HuH-7 (cell line): ENCODE measurements at places on chromosomes 5 and 9.

DNA sequence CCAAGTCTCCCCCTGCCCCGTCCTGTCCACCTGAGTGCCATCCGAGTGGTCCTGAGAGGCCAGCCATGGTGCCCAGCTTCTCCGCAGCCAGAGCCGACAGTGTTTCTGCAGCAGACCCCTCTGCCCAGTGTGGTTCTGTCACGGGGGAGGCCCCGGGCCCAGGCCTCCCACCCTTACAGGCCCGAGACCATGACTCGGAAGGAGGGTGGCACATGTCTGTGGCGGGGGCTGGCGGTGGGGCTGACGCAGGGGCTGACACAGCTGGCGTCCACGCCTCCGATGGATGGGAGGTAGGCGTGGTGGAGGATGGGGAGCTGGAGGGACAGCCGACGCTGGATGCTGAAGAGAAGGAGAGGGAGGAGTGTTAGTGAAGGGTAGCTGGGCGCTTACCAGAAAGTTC, 35.0 kb upstream of the TBC1D2 start:
- DNase-seq: no peak

DNA sequence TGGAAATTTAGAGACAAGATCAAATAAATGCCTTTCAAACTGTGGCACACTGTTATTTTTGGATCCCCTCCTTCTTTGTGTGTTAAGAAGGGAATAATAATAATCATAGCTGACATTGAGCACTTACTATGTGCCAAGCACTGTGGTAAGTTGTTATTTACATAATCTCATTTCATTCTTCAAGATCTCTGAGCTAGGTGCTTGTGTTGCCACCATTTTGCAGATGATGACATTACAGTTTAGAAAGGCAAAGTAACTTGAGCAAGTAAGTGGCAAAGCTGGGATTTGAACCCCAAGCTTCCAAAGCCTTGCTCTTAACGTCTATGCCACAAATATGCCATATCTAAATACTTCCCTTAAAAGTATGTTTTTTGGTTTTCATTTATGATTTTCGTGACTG, 121.8 kb upstream of the TMEM161B start:
- DNase-seq: no peak

DNA sequence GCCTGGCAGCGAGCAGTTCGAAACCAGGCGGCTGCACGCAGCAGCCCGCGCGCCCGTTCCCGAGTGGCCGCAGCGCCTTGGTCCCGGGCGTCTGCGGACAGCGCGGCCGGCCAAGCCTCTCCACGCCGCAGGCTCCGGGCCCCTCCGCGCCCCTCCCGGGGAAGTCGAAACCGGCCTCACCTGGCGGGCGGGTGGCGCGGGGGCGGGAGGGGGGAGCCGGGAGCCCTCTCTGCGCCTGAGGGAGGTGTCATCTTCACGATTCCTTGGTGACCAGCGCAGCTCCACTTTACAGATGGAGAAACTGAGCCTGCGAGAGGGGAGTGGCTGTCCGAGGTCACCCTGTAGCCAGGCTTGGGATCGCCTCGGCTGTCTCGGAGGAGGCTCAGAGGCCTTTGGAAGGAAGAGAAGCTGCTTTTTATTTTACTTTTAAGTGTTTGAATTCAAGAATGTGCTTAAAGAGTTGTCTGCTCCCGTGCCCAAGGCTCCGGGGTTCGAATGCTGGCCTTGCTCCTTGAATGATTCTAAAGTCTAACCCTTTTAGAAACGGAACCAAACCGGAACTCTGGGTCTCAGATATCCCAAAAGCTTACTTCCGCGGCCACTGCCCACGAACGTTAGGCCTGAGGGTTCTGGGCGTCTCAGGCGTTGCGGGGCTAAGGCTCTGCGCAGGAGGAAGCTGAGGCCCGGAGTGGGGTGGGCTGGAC, 662 bp downstream of the SUSD3 start:
- no peak for DNase-seq

- no peak for DNase-seq
Measured at GRCh38 chr5:2805080-2805479, 53.6 kb upstream of the IRX2 start.

- DNase-seq: no peak
Measured at GRCh38 chr9:16688814-16689213, 181.7 kb downstream of the BNC2 start.

- DNase-seq: peak; percentile 67
Measured at GRCh38 chr5:149878371-149878770, 66.2 kb downstream of the PDE6A start.

GRCh38 chr5:65394087-65394486, 87.6 kb downstream of the ADAMTS6 start:
- DNase-seq: peak; percentile 19

- DNase-seq: no peak
Measured at GRCh38 chr5:62212648-62213047, 93.4 kb upstream of the KIF2A start.

DNA sequence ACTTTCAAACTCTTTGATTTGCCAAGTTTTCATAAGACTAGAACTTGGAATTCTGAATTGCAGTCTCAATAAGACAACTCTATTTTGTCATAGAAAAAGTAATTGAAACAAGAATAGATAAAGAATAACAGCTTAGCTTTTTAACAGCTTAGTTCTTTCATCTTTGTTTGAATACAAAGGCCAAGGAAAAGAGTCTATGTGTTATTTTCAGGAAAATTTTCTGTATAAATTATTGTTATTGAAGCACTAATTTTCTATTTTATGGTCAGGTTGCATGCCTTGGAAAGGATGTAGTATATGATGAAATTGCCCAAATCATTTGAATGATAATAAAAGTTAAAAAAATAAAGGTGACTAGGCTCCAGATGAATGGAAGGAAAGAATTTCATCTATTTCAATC, 25.2 kb upstream of the SPRY4 start:
- DNase-seq: no peak

DNA sequence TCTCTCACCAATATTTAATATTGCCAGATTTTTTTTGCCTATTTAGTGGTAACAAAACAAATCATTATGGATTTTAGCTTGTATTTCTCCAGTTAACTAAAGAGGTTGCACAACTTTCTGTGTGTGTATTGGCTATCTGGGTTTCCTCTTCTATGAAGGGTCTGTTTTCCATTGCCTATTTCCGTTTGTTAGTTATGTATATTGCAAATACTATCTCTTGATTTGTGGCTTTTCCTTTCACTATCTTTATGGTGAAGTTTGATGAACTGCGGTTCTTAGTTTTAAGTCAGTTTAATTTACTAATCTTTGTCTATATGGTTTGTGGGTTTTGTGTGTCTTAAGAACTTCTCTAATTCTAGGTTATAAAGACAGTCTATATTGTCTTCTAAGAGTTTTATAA, 136.3 kb downstream of the CEP120 start:
- no peak for DNase-seq

DNA sequence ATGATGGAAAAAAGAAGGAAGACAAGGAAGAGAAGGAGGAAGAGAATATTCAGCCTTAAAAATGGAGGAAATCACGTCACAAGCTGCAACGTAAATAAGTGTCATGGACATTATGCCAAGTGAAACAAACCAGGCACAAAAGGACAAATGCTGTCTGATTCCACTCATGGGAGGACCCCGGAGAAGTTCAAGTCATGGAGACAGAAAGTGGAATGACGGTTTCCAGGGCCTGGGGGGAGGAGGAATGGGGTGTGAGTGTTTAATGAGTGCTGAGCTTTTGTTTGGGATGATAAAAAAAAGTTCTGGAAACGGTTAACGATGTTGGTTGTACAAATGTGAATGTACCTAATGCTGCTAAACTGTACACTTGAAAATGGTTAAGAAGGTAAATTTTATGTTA, 439.5 kb downstream of the GADD45G start:
- DNase-seq: no peak

DNA sequence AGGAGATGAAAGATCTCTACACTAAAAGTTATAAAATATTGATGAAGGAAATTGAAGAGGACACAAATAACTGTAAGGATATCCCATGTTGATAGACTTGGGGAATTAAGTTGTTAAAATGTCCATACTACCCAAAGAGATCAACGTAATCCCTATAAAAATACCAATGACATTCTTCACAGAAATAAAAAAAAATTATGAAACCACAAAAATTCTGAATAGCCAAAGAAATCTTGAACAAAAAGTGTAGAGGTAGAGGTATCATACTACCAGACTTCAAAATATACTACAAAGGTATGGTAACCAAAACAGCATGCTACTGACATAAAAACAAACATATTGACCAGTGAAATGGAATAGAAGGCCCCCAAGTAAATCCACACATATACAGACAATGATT, 71.5 kb upstream of the ELL2 start:
- no peak for DNase-seq

DNA sequence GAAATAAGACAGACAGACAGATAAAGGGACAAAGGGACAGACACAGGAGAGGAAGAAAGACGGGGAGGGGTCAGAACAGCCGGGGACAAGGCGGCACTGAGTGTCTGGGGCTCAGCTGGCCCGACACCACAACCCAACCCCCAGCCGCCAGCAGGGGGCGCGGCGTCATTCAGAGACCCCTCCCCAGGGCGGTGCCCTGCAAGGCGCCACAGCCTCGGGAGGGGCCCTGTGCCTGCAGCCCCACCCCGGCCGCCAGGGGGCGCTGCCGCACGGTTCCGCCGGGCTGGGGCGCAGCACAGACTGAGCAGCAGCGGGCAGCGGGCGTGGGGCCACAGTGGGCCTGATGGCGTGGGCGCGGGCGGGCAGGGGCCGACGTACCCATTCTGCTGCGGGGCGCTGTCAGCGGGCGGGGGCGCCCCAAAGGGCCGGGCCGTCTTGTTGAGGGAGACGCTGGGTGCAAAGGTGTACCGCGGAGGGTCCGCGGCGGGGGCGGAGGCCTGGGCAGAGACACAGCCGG, 5.9 kb downstream of the PDLIM7 start:
- peak; percentile 98 for DNase-seq

DNA sequence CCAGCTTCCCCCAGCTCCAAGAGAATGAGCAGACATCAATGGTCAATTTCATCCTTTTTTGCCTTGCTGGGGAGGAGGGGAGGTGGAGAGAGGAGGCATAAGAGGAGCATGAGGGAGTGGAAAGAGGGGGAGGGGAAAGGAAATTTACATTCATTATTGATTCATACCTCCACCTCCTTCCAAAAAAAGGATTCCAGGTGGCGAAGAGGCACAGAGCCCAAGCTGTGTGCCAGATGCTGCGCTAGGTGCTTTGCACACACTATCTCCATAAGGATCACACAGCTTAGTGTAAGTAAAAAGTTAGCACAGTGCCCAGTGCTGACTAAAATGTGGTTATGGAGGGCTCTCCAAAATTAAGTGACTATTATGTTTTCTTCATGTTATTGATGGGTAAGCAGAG, 11.0 kb downstream of the ASTN2 start:
- no peak for DNase-seq

- DNase-seq: no peak
Measured at GRCh38 chr5:69039829-69040228, 54.0 kb upstream of the SLC30A5 start.

DNA sequence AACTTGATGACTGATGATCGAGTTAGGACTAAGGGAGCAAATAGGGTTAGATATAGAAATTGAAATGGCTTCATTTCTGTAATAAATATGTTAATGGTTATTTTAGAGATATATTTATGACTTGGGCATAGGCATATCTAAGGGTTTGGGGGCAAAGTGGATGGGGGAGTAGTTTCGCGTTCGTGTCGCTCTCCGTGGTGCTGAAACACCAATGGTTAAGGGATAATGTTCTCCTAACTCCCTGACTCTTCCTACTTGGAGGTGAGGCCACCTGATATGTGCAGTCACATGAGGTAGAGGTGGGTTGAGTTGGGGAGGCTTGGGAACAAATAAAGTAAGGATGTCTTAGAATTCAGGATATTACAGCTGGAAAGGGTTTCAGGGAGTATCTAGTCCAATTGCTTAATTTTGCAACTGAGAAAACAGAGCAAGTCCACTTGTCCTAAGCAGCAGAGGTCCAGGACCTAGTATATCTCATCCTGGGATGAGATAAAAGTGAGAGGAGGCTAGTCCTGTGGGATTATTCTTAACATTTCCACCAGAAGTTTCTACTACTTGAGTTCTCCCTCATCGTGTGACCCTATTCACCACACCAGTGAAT, 44.0 kb upstream of the MAP1B start:
- peak; percentile 23 for DNase-seq

GRCh38 chr9:116717150-116717549, 30.0 kb downstream of the TRIM32 start:
- no peak for DNase-seq

DNA sequence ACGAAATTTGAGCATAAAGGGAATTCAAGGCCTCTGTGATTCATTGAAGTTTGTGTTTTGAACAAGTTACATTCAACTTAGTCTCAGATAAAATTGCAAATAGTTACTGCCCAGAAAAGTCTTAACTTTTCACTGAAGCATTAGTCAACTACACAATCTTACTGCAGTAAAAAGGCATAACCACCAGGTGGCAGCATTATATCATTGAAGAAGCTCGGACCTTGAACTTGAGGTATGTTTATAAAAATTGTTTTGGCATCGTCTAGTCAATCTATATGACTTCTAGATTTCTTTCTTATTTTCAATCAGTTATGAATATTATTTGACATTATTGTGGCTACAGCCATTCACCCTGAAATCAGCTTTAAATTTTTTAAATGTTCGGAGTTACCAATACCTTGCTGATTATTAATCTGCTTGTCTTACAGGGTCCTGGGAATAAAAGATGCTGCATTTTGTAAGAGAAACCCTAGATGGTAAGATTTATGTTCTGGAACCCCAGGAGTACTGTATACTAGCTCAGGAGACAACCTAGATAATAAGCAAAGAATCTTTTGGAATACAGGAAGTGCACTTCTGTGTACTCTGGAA, 83.9 kb upstream of the GRAMD2B start:
- DNase-seq: peak; percentile 12

DNA sequence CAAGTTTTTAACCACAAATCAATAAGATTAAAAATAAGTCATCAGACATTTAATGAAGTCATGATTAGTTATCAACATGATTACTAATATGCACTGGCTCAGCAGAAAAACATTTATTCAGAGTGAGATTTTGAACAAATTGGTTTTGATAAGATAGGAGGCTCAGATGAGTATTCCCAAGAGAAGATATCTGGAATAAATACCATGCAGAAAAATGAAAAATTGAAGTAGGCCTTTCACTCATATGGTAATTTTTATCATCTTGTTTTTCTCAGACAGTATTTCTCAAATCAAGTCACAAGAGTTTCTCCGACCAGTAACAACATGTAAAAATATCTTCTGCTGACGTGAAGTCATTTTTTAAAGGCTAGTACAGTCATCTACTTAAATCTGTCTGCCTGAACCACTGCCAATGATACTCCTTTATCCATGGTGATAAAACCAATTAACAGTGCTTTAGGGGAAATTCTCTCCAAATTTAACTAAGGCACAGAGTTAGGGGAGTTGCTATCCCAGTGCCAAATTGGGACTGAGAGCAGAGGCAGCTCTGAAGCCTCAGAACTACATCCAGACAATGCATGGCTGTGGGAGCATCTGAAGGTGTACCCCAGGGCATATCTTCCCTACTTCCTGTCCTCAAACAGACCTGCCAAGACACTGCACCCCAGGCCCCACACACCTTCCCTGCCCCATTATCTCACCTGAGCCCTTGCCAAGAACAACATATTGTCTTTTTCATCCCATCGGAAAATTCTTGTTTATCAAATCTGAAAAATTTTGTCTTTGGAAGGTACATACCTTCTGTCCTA, 105.5 kb upstream of the TSLP start:
- DNase-seq: no peak

- DNase-seq: no peak
Measured at GRCh38 chr9:134695144-134695543, 53.5 kb downstream of the COL5A1 start.
